Dermis blood vessel endothelial cell (primary cell): ENCODE measurements at places on chromosomes 13 and 19.

DNA sequence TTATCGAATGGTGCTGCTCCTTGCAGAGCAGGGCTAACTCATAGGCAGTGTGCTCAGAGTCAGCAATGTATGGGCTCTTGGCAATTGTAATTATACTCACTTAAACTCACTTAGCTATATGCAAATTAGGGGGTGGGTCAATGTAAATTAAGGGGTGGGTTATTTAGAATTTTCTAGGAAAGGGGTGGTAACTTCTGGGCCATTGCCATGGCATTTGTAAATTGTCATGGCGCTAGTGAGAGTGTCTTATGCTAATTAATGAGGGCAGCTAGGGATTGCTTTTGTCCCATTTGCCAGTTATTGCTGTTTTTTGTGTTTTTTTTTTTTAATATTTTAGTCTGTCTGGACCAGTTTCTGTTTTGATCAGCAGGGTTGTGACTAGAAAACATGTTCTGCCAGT is 68.4 kb downstream of the DIAPH3 start:
- no peak for DNase-seq

DNA sequence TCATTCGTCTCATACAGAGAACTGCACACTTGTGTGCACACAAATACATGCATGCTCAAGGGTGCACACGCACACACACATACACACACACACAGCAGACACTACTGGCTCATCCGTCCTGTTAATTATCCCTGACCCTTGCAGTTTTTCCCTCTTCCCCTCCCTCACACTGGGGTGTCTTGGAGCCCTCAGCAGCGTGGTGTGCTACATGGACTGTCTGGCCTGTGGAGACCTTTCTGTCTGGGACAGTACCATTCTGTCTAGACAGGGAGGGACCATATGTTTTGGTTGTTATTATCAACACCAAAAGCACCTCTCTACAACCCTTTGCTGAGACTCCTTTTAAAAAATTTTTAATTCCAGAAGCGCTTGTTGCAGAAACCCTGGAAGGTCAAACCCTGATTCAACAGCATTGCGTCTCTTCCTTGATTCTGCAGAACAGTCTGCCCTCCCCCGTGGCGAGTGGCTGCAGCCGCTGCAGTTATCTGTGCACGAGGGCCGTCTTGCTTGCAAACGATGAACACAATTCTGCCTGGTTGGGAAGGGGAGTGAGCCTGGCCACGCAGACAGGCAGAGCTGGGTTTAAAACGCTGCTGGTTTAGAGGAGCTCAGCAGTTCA is 374.0 kb downstream of the IRS2 start:
- no peak for DNase-seq

- DNase-seq, result no peak
Measured at GRCh38 chr19:28519218-28519779, 693.7 kb downstream of the UQCRFS1 start.

GRCh38 chr13:36513266-36513665 is 81.0 kb downstream of the CCNA1 start:
- peak; percentile 29 for DNase-seq

GRCh38 chr13:39461685-39462266 is 141.2 kb downstream of the LHFPL6 start:
- DNase-seq, result no peak

- DNase-seq, result no peak
Measured at GRCh38 chr19:45159210-45159970, 1.4 kb downstream of the NKPD1 start.

DNA sequence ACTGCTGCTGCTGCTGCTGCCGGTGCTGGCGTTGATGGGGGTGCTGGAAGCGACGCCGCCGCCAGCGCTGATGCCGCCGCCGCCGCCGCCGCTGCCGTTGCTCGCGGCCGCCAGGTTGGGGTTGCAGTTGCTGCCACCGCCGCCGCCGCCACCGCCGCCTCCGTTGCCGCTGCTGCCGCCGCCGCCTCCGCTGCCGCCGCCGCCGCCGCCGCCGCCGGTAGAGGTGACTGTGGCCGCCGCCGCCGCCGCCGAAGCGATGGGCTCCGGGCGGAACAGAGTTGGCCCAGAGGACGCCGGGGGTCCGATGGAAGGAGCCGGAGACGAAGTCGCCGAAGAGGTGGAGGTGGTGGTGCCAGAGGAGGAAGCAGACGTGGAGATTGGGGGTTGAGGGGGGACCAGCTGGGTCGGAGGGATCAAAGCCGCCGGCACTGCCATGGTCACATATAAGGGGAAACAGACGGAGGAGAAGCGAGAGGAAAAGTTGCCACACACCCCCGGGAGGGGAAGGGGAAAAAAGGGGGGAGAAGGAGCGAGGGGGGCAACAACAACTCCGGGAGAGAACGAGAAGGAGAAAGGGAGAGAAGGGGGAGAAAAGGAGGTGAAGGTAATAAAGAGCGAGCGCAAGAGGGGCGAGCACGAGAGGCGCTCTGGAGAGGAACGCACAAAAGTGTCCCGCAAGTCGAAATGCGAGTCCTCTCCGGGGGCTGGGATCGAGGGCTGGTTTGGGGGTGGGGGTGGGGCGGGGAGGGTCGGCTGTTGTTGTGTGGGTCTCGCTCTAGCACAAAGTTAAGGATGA is 471 bp downstream of the DACH1 start:
- DNase-seq, result peak; percentile 47

DNA sequence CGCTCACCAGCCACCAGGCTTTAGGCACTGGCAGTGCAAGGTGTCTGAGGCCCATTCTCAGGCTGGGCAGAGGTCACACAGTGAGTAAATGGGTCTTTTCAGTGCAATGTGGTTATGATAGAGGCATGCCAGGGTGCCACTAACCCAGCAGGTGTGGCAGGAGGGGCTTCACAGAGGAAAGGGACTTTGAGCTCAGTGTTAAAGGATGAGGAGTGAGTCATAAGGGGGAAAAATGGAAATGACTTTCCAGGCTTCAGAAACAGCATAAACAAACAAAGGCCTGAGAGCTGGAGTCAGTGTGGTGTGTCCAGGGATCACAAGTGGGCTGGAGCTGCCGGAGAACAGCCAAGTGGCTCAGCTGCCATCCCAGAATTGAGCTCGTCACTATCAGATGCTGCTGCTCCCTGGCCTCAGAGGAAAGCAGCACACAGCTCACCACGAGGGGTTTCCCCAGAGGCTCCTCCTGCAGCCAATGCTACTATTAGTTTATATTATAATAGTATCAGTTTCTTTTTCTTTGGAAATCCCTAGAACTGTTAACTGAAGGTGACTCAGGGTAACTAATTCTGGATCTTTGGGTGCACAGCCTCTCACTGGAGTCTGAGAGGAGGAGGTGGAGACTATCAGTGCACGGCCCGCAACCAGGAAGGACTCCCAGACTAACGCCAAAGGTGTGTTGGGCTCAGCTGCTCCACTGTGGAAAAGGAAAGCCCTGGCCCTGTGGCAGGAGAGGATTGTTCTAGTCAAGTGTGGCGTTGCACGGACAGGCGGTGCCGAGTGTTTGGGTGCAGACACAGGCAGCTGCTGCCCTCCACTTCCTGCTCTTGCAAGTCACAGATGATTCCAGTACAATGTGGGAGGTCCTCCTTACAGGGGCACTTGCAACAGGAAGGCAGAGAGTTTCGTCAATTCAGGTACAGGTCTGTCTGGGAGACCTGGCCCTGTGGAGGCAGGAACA is 39.5 kb downstream of the DHRS12 start:
- peak; percentile 75 for DNase-seq

GRCh38 chr13:51588406-51588949 is 4.2 kb downstream of the WDFY2 start:
- no peak for DNase-seq

- no peak for DNase-seq
Measured at GRCh38 chr13:88086577-88086976, 415.4 kb downstream of the SLITRK5 start.

GRCh38 chr13:93752541-93752940 is 525.9 kb downstream of the GPC6 start:
- no peak for DNase-seq

DNA sequence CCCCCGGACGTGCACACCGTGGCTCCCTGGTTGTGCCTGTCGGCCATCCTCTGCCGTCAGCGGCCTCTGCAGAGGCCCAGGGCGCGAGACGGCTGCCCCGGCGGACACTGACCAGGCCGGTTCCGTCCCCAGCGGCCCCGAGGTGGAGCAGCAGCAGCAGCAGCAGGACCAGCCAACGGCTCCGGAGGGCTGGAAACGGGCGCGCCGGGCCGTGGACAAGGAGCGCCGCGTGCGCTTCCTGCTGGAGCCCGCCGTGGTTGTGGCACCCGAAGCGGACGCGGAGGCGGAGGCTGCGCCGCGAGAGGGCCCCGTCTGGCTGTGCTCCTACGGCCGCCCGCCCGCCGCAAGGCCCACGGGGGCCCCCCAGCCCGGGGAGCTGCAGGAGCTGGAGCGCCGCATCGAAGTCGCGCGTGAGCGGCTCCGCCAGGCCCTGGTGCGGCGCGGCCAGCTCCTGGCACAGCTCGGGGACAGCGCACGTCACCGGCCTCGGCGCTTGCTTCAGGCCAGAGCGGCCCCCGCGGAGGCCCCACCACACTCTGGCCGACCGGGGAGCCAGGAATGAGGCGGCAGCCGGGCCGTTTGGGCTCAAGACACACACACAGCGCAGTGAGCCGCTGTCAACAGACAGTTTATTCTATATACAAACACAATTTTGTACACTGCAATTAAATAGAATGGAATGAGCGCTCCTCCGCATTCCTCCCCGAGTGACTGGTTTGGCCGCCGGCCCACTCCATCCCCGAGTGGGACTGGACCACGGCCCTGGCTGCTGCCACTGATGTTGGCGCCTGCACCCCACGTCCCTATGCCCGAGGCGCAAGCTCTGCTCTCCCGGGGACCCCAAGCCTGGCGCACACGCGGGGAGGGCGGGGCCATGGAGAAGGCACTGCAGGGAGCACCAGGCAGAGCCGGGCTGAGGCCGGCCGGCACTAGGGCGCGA is 9.1 kb downstream of the GRIN3B start:
- DNase-seq, result no peak

GRCh38 chr19:44824761-44825160 is 15.9 kb downstream of the BCAM start:
- peak; percentile 71 for DNase-seq

DNA sequence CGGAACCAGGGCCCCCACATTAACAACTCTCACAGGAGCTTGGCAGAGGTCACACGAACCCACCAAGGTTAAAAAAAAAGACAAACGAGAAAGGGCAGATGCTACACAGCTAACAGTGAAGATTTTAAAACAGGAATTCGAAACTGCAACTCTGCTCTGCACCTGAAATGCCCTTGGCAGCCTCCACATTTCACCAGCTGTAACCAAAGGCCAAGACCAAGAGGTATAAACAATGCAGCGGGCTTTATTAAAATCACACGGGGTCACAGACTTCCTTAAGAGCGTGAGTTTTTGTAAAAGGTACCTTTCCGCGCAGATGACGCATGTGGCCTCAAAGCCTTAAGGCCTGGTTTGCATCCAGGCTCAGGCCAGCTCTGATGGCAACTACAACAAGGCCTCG is 88.2 kb downstream of the STK24 start:
- no peak for DNase-seq

DNA sequence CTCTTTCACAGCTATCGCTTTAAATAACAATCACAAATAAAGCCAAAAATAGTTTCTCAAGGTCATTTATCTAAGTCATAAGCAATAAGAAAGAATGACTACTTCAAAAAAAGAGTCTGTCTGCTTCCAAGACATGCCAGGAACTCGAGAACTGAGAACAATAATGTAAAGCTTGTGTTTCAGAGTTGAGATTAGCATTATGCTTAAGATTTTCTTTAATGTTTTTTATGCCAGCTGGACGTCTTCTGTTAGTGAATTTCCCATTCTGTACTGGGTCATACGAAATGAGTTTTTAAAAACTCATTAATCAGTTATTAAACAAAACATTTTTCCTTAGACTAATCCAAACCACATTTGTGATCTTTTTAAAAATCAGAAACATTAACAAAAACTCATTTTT is 3.2 kb upstream of the SPRYD7 start:
- DNase-seq, result no peak

GRCh38 chr13:27273658-27274425 is 3.2 kb downstream of the RASL11A start:
- DNase-seq, result no peak

GRCh38 chr13:113820813-113821651 is 42.8 kb downstream of the GAS6 start:
- peak; percentile 66 for DNase-seq

- no peak for DNase-seq
Measured at GRCh38 chr13:75759531-75759930, 123.4 kb downstream of the LMO7 start.
